A673 (cell line): ENCODE measurements at places on chromosomes 1 and 21. TPM values are rescaled to one million over a fixed set of nuclear protein-coding genes. Genes with fewer than 3 reads are reported as not detected.

The UBXN10 gene
- not detected in 2 replicates for total RNA-seq

The INSRR gene
- 0.11 and 0.15 TPM in 2 replicates for total RNA-seq

The C1orf141 gene
- not detected in 2 replicates for total RNA-seq

The AADACL4 gene
- 0.43 TPM in 1 of 2 replicates, not detected in the other for total RNA-seq

The ITGB2 gene
- 5.0 and 7.4 TPM in 2 replicates for total RNA-seq

The COL16A1 gene
- 26.6 and 35.7 TPM in 2 replicates for total RNA-seq

The TRIM58 gene
- not detected in 2 replicates for total RNA-seq

DNA sequence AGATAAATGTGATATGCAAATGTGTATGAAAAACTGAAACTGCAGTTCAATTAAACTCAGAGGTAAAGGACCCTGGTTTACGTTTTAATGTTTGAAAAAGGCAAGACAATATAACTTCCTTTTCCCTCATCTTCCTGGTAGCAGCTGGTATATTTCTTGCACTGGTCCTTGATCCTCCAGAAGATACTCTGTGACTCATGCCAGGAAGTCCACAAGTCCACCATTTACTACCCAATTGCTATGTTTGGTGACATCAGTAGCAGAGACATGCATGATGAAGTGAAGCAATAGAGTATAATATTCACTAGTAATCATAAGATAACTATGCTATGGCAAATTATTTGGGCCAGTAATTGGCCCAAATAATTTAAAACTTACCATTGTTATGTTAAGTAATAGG, 774.5 kb upstream of the NEGR1 start:
- no peaks in the 10 kb centered on the region for H3K36me3 ChIP-seq
- H3K27me3 ChIP-seq: no peaks in the 10 kb centered on the region
- H3K4me1 ChIP-seq: no peaks in the 10 kb centered on the region
- no peak overlapping the region for H3K4me3 ChIP-seq
- DNase-seq: no peak

- no peak overlapping the region for H3K27ac ChIP-seq
- no peaks in the 10 kb centered on the region for H3K4me1 ChIP-seq
- H3K4me3 ChIP-seq: no peak overlapping the region
Measured at GRCh38 chr1:29643281-29643680, 407.0 kb downstream of the PTPRU start.

GRCh38 chr1:69195136-69195535, 372.6 kb upstream of the LRRC7 start:
- no peaks in the 10 kb centered on the region for H3K4me1 ChIP-seq
- H3K27ac ChIP-seq: no peak overlapping the region
- no peak overlapping the region for H3K4me3 ChIP-seq
- H3K36me3 ChIP-seq: no peaks in the 10 kb centered on the region
- DNase-seq: no peak

- H3K4me1 ChIP-seq: peaks cover 18% of the 10 kb centered on the region
- peak overlapping the region; percentile 34 for H3K27ac ChIP-seq
- no peaks in the 10 kb centered on the region for H3K36me3 ChIP-seq
- DNase-seq: peak; percentile 95
- no peaks in the 10 kb centered on the region for H3K27me3 ChIP-seq
- H3K4me3 ChIP-seq: no peak overlapping the region
Measured at GRCh38 chr1:86846164-86846647, 67.7 kb downstream of the SELENOF start.
